Pulmonary artery endothelial cell (primary cell): ENCODE measurements at places on chromosomes 4 and X.

GRCh38 chr4:151184523-151185458, 85.4 kb downstream of the RPS3A start:
- DNase-seq: no peak

GRCh38 chr4:151792995-151793394, 32.2 kb upstream of the GATB start:
- DNase-seq: no peak

GRCh38 chr4:87365348-87365747, 25.6 kb downstream of the HSD17B11 start:
- no peak for DNase-seq

DNA sequence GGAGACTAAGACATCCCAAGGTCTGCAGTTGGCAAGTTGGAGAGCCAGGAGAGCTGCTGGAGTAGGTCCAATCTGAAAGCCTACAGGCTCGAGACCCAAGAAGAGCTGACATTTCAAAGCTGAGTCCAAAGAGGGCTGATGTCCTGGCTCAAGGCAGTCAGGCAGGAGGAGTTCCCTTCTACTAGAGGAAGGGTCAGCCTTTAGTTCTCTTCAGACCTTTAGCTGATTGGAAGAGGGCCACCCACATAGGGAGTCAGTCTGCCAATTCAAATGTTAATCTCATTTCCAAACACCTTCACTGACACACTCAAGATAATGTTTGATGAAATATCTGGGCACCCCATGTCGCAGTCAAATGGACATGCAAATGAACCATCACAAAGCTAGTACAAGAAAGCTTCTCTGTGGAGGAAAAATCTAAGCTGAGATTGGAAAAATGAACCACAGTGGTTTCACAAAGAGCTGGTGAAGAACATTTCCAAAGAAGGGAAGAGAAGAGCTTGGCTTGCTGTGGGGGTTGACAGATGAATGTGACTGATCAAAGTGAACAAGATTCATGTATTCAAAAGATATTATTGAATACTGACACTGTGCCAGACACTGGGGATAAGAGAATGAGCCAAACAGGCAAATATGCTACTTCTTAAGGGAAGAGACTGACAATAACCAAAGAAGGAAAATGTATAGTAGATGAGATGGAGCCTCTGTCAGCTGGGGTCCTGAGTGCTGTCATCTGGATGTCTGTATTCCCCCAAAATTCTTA, 61.2 kb downstream of the STK32B start:
- no peak for DNase-seq

DNA sequence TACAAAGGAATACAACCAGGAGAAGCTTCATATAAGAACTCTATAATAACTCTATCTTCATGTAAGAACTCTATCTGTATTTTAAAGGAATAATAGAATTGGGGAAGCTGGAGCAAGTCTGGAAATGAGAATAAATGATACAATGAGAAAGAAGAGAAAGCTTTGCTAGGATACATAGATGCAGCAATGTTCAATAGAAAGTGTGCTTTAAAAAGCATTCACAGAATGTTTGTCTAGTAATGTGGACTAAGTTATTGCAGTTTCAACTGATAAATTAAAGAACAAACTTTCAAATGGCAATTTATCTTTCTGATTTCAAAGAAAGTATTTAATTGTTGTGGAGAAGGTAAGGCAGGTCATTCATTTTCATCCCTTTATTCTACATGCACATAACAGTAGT, 104.9 kb downstream of the TTC29 start:
- no peak for DNase-seq

GRCh38 chr4:1765409-1766072, 27.6 kb upstream of the FGFR3 start:
- no peak for DNase-seq

- no peak for DNase-seq
Observed at GRCh38 chr4:73499996-73500765, 18.6 kb downstream of the AFM start.

- no peak for DNase-seq
Observed at GRCh38 chr4:160745126-160745525, 1418.7 kb downstream of the FSTL5 start.

DNA sequence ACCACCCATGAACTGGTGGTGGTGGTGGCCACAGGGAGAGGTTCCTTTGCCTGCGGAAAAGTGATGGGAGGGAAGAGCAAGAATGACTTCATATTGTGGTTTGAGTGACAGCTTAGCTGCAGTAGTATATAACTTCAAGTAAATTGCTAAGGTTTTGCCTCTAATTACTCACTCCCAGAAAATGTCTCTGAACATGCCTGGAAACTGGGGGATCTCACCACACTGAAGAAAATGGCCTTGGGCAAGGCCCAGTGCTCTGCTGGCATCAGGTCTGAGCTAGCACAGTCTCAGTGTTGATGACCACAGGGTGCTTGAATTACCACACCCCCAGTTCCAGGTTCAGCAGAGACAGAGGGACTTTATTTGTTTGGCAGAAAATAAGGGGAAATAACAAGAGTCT, 2085.4 kb downstream of the ARAP2 start:
- no peak for DNase-seq

- no peak for DNase-seq
Observed at GRCh38 chrX:47992669-47993068, 11.1 kb downstream of the ZNF182 start.

GRCh38 chr4:89172865-89173264, 61.5 kb downstream of the TIGD2 start:
- DNase-seq: no peak

GRCh38 chrX:103847174-103847870, 15.3 kb upstream of the RAB9B start:
- no peak for DNase-seq

DNA sequence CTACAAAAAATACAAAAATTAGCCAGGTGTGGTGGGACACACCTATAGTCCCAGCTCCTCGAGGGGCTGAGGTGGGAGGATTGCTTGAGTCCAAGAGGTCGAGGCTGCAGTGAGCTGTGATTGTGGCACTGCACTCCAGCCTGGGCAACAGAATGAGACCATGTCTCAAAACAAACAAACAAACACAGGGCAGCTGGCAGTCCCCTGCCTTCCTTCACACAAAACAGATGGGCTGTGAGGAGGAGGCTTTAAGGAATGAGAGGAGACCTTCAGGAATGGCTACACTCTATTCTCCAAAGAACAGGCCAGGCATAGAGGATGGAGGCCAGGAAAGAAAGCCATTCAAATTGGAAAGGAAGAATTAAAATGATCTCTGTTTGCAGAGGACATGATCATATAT, 65.6 kb upstream of the MAML3 start:
- no peak for DNase-seq

DNA sequence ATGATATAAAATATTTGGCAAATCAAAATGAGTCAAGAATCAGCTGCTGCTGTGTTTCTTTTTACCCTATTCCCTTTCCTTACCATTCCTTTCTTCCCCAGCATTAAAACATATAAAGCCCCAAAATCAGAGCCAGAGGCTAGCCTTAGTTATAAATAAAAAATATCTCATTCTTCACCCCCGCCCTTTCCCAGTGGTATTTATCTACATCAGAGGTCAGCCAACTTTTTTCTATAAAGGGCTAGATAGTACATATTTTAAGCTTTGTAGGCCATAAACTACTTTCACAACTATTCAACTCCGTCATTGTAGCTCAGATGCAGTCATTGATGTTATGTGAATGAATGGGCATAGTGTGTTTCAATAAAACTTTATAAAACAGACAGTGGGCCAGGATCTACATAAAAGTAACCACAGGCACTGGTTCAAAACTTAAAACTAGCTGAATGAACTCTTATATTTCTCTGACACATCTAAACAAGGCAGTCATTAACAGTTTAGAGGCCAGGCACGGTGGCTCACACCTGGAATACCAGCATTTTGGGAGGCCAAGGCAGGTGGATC, 30.5 kb upstream of the TCEANC start:
- no peak for DNase-seq

DNA sequence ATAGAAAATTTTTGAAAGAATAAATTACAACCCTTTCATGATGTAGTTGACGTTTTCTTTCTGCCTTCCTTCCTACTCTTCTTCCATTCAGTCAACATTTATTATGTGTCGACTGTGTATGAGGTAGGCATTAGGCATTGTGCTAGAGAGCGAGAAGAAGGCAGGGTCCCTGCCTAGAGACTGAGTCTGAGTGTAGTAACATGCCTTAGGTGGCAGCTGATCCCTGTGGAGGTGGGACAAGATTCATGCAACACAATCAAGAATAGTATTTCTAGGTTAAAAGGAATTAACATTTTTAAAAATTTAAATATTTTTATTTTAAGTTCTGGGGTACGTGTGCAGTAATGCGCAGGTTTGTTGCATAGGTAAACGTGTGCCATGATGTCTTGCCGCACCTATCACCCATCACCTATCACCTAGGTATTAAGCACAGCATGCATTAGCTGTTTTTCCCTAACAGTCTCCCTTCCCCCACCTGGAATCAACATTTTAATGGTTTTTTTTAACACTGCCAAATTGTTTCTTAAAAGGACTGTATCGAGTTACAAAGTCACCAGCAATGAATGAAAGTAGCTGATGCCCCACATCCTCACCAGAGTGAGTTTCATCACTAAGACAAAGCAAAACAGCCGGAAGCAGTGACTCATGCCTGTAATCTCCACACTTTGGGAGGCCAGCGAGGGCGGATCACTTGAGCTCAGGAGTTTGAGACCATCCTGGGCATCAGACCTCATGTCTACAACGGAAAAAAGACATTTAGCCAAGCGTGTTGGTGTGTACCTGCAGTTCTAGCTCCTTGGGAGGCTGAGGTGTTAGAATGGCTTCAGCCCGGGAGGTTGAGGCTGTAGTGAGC, 84.0 kb downstream of the WWC2 start:
- peak; percentile 73 for DNase-seq

- DNase-seq: peak; percentile 8
Observed at GRCh38 chrX:13489454-13489853, 79.9 kb upstream of the EGFL6 start.

DNA sequence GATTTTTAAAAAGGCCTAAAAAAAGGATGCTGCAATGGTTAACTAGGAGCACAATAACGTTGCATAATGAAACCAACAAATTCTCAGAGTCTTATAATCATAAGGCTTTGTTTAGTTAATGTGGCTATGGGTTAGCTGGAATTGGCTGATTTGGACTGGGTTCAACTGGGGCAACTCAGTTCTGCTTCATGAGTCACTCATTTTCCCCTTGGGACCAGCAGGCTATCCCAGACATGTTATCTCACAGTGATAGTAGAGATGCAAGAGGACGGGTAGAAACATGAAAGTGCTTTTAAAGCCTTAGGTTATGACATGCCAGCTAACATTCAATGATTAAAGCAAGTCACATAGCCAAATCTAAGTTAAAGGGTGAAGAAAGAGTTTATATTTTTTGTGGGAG, 189.2 kb upstream of the GK2 start:
- no peak for DNase-seq

GRCh38 chr4:2289311-2289954, 27.5 kb upstream of the MXD4 start:
- DNase-seq: no peak

- DNase-seq: no peak
Observed at GRCh38 chrX:54748626-54749025, 49.4 kb downstream of the ITIH6 start.

DNA sequence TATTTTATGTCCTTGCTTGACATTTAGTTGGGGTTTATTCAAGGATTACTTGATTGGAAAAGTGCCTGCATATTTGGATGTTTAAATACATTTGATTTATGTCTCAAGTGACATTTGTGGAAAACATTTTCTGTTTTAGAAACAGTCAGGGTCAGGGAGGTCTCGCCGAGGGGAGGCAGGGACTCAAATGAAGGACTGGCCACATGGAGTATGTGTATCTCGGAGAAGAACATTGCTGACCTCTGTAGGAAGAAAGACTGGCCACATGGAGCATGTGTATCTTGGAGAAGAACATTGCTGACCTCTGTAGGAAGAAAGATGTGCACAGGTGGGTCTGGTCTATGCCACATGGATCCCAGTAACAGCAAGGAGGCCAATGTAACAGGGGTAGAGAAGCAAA, 233.6 kb downstream of the TRIML1 start:
- no peak for DNase-seq

DNA sequence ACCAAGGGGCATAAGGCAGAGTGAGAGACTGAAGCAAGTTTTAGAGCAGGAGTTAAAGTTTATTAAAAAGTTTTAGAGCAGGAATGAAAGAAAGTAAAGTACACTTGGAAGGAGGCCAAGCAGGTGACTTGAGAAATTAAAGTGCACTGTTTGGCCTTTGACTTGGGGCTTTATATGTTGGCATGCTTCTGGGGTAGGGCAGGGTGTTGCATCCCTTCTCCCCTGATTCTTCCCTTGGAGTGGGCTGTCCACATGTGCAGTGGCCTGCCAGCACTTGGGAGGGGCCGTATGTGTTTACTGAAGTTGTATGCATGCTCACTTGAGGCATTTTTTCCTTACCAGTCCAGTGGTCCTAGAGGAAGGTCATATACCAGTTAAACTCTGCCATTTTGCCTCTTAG, 35.3 kb upstream of the GPR173 start:
- DNase-seq: no peak

DNA sequence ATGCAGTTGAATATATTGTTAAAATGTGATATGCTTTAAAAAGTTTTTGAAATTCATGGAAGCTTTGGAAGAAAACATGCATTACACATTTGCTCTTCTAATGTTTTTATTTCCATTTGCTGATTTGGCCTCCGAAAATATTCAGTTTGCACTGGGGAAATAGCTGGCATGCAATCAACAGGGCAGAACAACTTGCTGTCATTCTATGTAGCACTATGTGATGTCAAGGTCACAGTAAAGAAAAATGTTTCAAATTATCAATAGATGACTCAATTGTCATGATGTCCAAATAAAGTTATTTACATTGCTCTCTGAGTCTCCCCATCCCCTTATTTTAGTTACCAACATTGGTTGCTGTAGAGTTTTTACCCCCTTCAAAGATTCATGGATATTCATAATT, 119.2 kb downstream of the TLL1 start:
- DNase-seq: no peak

DNA sequence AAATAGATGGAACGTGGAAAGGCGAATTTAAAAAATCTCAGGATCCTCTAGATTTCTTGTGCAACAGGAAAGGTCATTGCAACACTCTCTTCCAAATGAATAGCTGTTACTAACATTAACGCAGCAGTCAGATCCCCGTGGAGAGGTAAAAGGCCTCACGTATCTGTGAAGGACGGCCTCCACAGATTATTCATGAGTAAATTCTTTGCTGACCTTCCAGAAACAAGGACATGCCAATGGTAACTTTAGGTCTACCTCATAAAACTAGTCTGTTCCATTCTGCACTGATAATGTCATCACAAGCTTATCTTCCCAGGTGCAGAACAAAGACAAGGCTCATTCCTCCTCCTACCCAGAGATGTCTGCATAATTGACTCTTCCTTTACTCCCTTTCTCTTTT, 16.1 kb upstream of the REPS2 start:
- DNase-seq: no peak

- no peak for DNase-seq
Observed at GRCh38 chrX:2145692-2146367, 354.9 kb downstream of the DHRSX start.

DNA sequence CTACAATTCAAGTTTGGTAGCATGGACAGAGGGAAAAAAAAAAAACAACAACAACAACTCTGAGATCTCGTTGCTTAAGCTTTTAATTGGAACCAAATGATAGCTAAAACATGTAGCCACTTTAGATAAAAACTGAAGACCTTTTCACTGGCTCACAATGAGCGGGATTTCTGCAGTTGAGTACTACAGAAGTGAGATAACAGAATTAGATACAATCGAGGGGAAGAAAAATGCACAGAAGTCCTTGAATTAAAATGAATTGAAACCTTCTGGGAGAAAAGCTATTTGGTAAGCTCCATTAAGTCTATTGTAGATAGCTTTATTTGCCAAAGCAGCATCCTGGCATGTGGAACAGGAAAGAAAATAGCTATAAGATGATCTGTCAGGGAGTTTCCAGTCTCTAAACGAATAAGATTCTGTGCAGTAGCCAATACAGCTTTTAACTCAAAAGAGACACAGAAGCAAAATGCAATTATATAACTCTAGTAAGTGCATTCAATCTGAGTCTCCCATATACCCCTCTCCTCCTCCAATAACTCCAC, 248.5 kb downstream of the ENOX2 start:
- DNase-seq: no peak
